ENCODE measurements at places on chromosomes 7 and 10. TPM values are rescaled to one million over a fixed set of nuclear protein-coding genes. Genes with fewer than 3 reads are reported as not detected.

The EFCAB10 gene
- total RNA-seq = not detected

The UCN3 gene
- total RNA-seq = not detected

- DNase-seq = peak; percentile 15
Measured at GRCh38 chr7:142797391-142798377, 26.9 kb downstream of the PRSS2 start.

DNA sequence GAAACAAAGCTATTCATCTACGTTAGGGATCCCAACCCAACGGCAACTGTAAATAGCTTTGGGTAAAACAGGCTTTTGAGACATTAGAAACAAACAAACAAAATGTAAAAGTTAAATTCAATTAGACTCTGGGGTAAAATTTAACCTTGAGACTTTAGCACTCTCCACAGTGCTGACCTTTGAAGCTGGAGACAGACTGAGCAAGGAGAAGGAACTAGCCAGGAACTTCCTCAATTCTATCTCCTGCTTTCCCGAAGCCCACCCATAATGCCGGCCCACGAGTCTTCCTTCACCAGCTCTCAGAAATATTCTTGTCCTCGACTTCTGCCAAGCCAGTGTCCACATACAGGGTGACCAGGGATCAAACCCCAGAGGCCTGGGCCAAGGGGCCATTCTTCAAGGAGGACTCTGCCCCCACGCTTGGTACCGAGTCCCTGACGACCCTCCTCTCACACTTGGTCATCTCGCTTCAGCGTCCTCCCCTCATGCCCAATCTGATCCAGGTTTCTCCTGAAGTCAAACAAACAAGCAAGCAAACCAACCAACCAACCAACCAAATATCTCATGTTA lies 114.1 kb downstream of the HIPK2 start:
- no peak for DNase-seq

DNA sequence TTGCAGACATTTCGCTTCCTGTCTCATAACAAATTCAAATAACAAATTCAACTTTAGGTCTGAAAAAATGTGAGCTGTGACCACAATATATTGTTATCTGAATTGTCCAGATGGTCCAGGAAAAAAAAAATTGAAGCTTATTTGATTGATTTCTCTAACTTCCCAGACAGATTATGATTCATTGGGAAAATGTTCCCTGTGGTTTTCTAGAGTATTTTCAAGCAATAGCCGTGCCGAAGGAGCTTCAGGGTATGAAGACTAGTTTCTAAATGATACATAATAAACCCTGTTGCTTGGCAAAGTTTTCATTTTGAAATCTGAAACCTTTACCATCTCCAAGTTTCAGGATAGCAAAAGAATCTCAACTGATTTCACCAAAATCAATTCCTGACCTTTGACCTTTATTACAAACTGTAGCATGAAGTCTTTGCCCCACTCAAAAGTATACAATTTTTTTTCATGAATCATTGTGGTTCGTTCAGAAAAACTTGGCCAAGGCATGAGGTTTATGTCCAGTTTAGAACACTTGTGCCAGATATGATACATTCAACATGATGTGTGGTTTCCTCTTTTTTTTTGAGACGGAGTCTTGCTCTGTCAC lies 109.9 kb downstream of the JCAD start:
- peak; percentile 100 for DNase-seq

- DNase-seq = peak; percentile 99
Measured at GRCh38 chr7:41579961-41580935, 122.6 kb downstream of the INHBA start.

- peak; percentile 100 for DNase-seq
Measured at GRCh38 chr10:3095373-3096139, 28.2 kb downstream of the PFKP start.
